ENCODE measurements at places on chromosomes 1 and 21. TPM values are rescaled to one million over a fixed set of nuclear protein-coding genes. Genes with fewer than 3 reads are reported as not detected.

SDF4 gene
- 31.0 TPM for total RNA-seq

CA6 gene
- not detected for total RNA-seq

FAM72C gene
- total RNA-seq, result 1.2 TPM

SEC16B gene
- total RNA-seq, result 3.7 TPM

OR2T35 gene
- not detected for total RNA-seq

OSBPL9 gene
- total RNA-seq, result 96.2 TPM

BTBD19 gene
- 3.2 TPM for total RNA-seq

LRRC53 gene
- 0.40 TPM for total RNA-seq

ASPM gene
- 18.3 TPM for total RNA-seq

TCHH gene
- total RNA-seq, result 0.06 TPM

ZFP69B gene
- 10.7 TPM for total RNA-seq

INPP5B gene
- total RNA-seq, result 18.4 TPM

IL24 gene
- total RNA-seq, result not detected

TMCC2 gene
- total RNA-seq, result 38.2 TPM

XCL1 gene
- total RNA-seq, result 0.17 TPM

CYP4B1 gene
- 0.59 TPM for total RNA-seq

WNT4 gene
- total RNA-seq, result 12.9 TPM

CPTP gene
- 9.6 TPM for total RNA-seq

DIO1 gene
- total RNA-seq, result not detected

ST6GALNAC3 gene
- total RNA-seq, result 64.0 TPM

PLCH2 gene
- 7.1 TPM for total RNA-seq

SPATA45 gene
- 4.7 TPM for total RNA-seq

SERPINC1 gene
- total RNA-seq, result 0.55 TPM

PLXNA2 gene
- 22.0 TPM for total RNA-seq

IGSF8 gene
- total RNA-seq, result 50.2 TPM

FLG2 gene
- total RNA-seq, result not detected

CACHD1 gene
- 30.7 TPM for total RNA-seq

UBASH3A gene
- total RNA-seq, result not detected

SPRR2B gene
- total RNA-seq, result not detected

EBNA1BP2 gene
- 66.6 TPM for total RNA-seq

OR2G3 gene
- total RNA-seq, result not detected

LCE1D gene
- total RNA-seq, result not detected

LMOD1 gene
- total RNA-seq, result 1.9 TPM

SYT14 gene
- 25.1 TPM for total RNA-seq

PRRX1 gene
- total RNA-seq, result 61.3 TPM

MRAP gene
- 1.4 TPM for total RNA-seq

OLIG2 gene
- total RNA-seq, result 44.0 TPM

LINGO4 gene
- total RNA-seq, result 0.22 TPM

CELA3B gene
- not detected for total RNA-seq

OR10Z1 gene
- not detected for total RNA-seq

ANKRD35 gene
- total RNA-seq, result 4.6 TPM

KCNK2 gene
- 70.4 TPM for total RNA-seq

RAB13 gene
- 43.3 TPM for total RNA-seq

EMC1 gene
- 45.6 TPM for total RNA-seq

AMY1C gene
- total RNA-seq, result not detected

NGF gene
- total RNA-seq, result 10.4 TPM

DISC1 gene
- 18.6 TPM for total RNA-seq

HEYL gene
- total RNA-seq, result 3.2 TPM

OR2T33 gene
- total RNA-seq, result not detected

ZDHHC18 gene
- total RNA-seq, result 6.8 TPM

BCL10 gene
- 19.8 TPM for total RNA-seq

HES3 gene
- total RNA-seq, result not detected

Measured in spinal cord (tissue), 10 donors.